Stimulated activated naive B cell treated with anti-CD40 and anti-IgM and Interleukin-4, amounts not matched to agents 10 μg/mL and 1 μg/mL and 100 μg/mL, for 72 hours (primary cell): ENCODE measurements at places on chromosomes 2 and 18.

- DNase-seq: no peak
Observed at GRCh38 chr18:31931163-31931885, 11.6 kb downstream of the TRAPPC8 start.

DNA sequence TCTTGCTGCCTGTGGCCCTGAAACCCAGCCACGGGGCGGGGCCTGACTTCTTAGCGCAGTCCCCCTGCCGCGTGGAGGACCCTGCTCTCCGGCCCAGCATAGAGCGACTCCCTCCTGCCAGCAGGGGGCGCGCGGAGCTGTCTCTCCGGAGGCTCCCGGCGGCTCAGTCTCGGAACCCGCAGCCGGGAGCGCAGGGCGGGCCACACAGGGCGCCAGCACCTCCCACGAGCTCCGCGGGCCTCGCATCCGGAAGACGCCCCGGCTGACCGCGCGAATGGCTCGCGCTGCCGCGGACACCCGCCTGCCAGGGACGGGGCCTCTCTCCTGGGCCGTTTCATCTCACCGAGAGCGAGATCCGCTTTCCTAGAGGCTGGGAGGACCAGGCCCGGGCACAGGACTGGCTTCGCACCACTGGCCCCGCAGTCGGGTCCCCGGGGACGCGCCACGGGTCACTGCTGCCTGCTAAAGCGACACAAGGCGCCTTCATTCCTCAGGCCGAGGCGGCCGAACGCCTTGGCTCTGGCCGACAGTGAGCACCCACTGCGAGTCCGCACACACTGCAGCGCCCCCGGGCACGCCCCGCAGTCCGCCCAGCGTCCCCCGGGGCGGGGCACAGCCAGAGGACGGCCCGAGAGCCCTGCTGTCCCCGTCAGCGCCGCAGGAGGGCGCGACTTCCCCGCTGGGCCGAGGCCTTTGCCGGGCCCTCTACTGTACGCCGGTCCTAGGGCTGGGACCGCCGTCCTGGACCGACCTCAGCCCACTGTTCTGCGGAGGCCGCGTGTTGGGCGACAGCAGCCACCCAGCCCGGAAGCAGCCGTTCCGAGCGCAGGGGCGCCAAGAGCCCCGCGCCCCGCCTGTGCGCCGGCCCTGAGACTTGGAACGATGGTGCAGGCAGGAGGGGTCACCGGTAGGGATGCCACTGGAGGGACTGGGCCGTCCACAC is 39.0 kb upstream of the ARHGEF4 start:
- DNase-seq: peak; percentile 84

DNA sequence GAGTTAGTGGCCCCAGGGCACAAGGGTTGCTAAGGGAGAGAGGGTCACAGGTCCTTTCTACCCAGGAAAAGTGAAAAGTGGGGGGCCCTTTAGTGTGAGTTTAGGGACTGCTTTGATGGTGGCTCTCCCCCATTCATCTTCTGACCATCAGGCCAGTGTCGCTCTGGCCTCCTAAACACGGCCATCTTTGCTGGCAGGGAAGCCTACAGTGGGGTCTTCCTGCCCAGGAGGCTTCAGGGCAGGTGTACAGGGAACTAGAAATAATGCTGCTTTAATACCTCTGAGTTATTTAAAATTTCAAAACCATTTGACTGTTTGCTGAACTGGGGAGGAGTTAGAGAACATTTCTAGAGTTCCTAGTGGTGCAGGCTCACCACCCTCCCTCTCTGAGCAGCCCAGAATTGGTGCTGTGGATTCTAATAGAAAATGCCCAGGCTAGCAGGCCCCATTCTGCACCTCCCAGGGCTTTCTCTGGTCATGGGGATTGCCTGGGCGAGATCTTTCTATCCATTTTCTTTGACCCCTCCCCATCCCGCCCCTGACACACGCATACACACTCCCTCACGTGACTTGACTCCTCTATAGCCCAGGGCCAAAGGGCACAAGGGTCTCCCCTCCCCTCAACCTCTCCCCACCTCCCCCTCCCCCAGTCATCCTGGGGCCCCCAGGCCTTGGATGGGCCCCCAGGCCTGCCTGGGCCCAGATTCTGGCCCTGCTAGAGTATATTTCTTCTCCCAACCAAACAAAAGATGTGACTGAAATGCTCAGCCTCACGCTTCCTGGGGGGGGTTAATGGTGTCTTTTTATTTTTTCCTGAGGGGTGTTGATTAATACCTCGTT is 3.1 kb downstream of the PKDCC start:
- DNase-seq: no peak

DNA sequence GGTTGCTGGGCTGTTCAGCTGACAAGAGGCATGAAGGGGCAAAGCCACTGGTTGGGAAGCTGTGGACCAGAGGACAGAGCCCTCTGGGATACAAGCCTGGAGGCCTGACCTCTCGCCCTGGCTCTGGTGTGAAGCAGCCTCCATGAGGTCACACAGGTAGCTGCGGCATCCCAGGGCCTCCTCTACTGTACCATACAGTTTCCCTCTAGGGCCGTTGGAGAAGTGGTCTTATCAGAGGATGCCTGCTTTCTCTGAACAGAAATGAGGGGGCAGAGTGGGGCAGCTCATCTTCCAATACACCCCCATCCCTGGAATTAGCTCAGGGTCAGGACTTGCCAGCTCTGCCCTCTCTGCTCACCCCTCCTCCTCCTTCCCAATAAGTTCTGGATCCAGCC is 135.1 kb upstream of the SMAD2 start:
- no peak for DNase-seq

DNA sequence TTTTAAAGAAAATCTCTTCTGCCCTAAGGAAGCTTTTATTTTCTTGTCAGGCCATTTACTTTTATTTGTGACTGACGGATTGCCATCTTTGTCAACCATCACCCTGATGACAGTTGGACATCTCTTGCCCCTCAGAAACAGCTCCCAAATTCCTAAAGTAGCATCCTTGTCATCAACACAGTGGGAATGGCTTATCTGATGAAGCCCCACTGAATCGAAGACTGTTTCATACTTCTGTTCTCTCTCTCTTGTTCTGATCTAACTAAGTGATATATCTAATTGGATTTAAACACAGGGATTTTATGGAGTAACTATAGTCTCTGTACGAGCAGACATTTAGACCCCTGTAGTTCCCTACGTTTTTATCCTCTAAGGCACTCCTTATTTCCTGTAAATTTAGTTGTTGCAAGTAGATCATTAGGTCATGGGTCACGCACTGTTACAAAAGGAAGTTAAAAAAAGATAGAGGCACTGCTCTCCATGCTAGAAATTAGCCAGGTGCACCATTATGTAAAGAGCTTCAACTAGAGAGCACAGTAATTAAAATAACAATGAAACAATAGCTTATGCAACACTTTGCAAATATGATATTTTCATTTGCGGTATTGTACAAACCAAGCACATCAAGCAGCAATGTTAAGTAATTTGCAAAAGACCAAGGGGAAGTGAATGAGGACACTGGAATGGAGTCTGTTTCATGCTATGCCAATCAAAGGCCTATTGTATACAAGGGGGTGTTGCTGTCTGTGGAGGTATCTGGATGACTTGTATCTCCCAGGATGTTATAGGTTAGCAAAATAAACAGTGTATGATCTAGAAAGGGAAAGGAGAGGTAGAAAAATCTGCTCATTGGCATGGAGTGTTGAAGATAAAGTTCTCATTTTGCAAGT is 284.7 kb downstream of the LRRTM1 start:
- DNase-seq: no peak
